ENCODE measurements at places on chromosomes 3 and 15.

DNA sequence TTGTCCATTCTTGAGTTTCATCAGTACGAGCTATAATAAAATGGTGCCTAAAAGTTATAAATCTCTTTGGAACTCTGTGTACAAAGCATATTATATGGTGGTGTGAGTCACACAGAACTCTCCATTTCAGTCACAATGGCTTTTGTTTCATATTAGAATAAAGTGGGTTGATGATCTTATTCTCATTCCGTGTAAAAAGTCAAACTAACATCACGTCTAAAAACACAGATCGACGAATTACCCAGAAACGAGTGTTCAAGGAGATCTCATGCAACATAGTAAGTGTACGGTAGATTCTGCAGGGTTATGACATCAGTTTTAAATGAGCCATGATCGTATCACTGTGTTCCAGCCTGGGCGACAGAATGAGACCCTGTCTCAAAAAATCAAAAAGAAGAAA lies 122.4 kb downstream of the FOXP1 start:
- no peak for DNase-seq

DNA sequence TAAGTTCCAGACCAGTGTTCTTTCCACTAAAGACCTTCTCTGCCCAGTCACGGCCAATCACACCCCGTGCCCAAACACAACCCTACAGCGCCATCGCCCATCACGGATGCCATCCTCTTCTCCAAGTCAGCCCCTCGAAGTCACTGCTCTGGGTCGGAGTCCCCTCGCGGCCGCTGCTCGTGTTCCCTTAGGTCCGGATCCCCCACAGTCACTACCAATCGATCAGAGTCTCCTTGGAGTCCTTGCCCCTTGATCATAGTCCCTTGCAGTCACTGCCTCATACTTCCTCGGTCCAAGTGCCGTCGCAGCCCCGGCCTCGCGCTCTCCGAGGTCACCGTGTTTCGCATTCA lies 461 bp downstream of the PCYT1A start:
- DNase-seq, result peak; percentile 2

GRCh38 chr3:186048119-186048518 lies 60.8 kb downstream of the ETV5 start:
- DNase-seq, result no peak

DNA sequence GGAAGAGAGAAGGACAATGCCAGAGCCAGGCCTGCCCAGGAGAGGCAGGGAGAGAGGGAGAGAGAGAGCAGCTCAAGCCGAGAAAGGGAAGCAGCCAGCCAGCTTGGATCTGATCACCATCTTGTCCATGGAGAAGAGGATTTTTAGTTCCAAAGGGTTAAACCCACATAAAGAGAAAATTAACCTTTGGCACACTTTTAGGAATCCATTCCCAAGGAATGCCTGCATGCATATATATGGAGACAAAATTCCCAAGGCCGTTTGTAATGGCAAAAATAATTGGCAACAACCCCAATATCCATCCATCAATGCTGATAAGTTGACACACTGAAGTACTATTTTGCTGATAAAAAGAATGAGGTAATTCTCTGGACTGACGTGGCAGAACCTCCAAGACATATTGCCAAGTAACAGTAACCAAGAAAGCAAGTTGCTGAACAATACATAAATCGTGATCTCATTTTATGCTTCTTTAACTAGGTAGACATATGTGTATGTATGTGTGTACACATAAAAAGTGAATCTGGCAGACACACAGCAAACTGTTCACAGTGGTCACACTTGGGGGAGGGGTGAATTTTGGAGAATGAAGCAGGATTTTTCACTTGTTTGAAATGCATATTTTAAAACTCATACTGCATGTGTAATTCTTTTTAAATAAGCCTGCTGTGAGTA lies 7.5 kb upstream of the STRA6 start:
- no peak for DNase-seq

DNA sequence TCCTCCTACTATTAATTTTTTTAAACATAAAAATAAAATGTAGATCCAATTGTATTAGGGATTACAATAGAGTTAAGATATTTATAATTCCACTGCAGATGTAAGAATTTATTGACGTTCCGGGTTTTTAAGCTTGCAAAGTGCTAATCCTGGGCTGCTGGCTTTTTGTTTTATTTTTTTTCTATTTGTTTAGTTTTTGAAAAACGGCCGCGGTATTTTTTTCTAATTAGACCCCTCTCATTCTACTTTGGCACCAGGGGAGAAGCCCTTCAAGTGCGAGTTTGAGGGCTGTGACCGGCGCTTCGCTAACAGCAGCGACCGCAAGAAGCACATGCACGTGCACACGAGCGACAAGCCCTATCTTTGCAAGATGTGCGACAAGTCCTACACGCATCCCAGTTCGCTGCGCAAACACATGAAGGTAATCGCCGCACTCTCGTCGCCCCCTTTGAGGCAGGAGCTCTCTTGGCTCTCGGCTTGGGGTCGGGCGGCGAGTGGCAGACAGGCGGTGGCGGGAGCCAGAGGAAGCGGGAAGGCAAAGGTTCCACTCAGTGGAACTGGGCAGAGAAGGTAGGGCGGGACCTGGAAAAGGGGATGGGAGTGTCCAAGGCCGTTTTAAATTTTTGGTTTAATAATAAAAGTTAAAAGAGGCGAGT lies 3.2 kb downstream of the ZIC1 start:
- no peak for DNase-seq

- no peak for DNase-seq
Measured at GRCh38 chr3:163785693-163786092, 1292.6 kb downstream of the SI start.

DNA sequence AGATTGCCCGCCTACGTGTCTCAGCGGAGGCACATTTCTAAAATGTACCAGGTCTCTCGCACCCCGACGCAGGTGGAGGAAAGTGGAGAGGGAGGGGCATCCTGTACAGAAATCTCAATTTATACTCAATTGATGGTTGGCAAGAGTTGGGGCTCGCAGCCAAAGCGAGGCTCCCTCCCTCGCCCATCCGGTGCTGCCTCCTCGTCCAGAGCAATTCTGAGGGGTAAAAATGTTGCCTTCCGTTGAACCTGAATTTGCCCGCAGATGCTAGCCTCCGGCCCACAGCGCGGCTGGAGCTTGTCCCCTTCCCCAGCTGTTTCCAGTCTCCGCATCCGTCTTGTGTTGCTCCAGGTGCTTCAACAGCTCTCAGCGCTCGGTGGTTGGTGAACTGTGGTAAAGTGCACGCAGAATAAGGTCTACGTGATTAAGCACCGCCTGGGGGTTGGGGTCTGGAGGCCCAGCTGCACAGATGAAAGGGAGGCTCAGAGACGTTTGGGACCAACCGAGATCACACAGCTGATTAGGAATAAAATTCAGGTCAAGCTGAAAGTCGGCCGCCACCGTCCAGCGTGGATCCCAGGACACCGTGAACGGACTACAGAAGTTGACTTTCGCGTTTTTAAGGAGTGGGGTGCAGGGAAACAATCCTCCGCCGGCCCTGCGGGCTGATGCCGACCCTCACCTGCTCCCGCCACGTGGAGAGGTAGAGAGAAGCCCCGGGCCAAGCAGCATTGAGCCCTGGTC lies 846 bp upstream of the POLG start:
- no peak for DNase-seq

- DNase-seq, result no peak
Measured at GRCh38 chr15:72110355-72110754, 7.6 kb downstream of the MYO9A start.

All from activated T-helper 1 cell treated with Interleukin-2 at 50 U/mL for 16 hours (primary cell).